ENCODE measurements at places on chromosomes 2 and 18.

DNA sequence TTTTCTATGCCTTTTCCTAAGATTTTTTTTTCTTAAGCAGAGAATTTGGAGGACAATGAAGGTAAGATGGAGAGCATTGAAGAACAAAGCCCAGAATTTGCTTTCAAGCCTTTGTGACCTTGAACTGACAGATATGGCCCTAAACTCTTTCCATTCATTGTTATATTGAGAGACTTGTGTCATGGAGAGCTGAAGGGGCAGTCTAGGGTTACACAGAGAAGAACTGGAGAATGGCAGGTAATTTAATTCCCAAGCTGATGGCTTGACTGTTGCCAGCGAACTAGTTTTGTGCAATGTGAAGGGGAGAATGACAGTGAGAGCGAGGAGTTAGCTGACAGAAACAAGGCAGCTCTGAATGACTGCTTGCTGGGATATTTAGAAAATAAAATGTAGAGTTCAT lies 1344.2 kb downstream of the LRP1B start:
- DNase-seq, result no peak

DNA sequence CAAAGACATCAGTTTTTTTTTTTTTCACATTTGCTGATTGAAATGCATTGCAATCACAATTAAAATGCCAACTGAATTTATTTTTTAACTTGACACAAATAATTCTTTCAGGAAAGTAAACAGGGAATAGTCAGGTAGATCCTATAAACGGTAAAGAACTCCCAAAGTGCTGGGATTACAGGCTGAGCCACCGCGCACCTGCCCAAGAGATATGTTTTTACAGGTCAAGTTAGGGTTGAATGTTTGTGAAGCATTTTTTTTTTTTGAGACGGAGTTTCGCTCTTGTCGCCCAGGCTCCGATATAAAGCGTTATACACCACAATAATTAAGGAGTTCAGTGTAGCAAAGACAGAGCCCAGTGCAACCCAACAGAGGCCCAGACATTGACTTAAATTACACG lies 15.1 kb downstream of the ITM2C start:
- DNase-seq, result no peak

- DNase-seq, result no peak
Observed at GRCh38 chr2:219434718-219435525, at the start of gene SPEG. SPEG (plus strand) TSS chr2:219434843; CDS start chr2:219434978, 135 bp downstream.

GRCh38 chr2:219269362-219270054 lies 9.7 kb upstream of the DNAJB2 start:
- no peak for DNase-seq

- DNase-seq, result no peak
Observed at GRCh38 chr18:9017905-9018227, 84.6 kb upstream of the NDUFV2 start.

- DNase-seq, result no peak
Observed at GRCh38 chr2:46379213-46380037, 82.2 kb downstream of the EPAS1 start.

- no peak for DNase-seq
Observed at GRCh38 chr2:28578774-28579173, 82.9 kb downstream of the PLB1 start.

GRCh38 chr2:118686346-118686745 lies 161.1 kb downstream of the EN1 start:
- no peak for DNase-seq

- DNase-seq, result no peak
Observed at GRCh38 chr2:236781933-236782816, 212.6 kb downstream of the ACKR3 start.

- DNase-seq, result no peak
Observed at GRCh38 chr2:69134306-69134945, 121.4 kb downstream of the ANTXR1 start.

GRCh38 chr2:134462791-134463698 lies 209.2 kb downstream of the MGAT5 start:
- DNase-seq, result no peak

DNA sequence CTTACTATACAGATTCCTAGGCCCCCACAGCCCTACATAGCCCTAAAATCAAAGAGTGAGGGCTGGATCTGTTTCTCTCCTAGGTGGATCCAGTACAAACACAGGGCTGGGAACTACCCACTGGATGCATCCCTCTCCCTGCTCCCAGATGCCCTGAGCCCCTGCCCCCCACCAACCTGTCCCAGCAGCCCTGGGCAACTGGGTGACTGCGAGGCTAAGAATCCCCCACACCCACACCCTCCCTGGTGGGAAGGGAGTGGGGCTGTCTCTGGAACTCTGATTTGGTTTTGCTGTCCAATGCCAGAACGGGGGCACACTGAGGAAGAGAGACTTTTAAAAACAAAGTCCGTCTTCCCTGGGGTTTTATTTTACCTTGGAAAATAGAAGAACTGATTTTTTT lies 113.1 kb downstream of the SMAD7 start:
- no peak for DNase-seq

DNA sequence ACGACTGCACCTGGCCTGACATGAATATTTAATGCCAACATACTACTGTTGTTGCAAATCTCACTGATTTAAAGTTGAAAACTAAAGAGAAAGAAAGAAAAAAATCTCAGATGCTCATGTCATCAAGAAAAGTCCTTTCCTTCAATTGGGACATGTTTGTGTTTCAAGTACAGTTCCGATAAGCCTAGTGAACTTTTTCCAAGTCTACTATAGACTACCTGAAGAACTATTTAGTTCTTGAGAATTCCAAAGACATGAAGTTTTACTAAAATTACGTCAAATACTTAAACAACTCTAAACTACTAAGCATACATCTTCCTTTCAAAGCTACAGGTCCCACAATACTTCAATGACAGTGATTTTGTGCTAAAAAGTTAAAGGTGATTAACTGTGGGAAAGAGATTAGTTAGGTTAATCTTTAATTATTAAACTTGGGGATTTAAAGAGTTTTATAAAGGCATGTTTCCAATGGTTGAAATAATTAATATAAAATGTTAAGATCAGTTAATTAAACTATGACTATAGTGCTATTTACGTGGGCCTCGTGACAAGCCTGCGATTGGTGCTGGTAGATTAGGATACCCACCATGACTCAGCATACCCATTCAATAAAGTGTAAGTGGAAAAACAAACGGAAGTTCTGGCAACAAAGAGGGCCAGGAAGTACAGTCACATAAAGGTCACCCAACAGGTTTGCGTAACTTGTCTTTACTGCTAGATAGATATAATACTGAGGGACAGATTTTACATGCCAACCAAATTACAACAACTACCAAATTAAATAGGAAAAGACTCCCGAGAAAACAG lies 55.5 kb downstream of the SEPTIN10 start:
- DNase-seq, result no peak

DNA sequence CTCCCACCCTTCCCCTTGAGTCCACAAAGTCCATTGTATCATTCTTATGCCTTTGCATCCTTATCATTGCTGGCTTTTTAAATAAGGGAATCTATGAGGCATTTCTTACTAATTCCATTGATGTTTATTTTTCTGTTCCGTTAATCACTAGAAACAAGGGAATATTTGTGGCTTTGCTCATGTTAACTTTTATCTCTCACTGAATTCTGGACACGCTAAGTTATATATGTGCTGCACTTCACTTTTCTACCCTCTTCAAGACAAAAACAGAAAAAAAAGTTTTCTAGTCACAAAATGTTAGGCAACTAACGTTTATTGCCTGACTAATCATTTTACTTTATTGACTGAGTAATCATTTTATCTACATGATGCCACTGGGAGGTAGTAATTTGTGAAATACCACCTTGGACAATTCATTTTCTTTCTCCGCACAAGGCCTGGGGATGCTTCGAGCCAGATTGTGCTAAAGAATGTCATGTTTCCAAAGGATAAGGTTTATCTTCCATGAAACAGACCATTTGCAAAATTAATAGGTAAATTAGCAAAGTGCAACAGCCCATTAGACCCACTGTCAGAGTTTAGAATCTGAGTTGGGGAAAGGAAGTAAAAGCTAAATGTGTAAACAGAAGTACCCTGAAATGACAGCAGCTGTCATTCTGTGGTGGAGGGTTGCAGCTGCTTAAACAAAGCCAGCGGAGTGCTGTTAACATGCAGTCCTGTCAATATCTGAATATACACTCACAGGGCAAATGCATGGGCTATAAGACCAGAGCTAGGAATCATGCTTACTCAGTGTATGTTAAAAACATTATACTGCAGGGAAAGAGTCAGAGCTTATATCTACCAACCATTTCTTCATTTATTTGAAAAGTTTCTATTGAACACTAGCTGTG lies 658.7 kb downstream of the CNTNAP5 start:
- no peak for DNase-seq

- DNase-seq, result no peak
Observed at GRCh38 chr18:45667056-45667736, 51.9 kb downstream of the SLC14A2 start.

DNA sequence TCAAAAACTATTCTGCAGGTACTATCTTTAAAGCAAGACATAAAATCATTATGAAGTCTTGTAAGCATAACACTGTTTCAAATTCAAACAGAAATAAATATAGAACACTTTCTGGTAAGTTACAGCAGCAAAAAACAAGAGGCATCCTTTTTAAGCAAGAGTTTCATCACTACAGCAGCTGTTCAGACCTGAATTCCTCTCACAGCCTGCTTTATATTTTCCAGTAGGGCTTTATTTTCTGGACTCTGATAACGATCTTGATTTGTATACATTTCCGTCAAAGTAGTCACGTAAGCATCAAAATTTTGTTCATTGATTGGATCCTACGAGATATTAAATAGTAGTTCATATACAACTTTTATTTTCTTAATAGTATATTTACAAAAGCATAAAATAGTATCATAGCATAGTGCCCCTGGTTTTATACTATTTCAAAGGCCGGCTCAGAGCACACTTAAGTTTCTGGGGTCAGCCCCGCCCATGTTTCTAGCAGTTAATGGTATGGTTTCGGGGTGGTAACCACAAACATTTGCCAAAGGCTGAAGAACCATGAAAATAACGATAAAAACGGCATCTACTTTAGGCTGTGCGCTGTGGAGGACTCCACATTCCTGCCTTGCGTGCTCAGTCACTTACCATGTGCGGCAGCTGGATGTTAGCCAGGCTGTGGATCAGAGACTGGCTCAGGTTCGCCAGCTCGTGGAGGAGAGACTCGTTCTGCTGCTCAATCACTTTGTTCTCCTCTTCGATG lies 47.5 kb upstream of the PXDN start:
- DNase-seq, result no peak

- no peak for DNase-seq
Observed at GRCh38 chr2:99775585-99775984, 285.8 kb upstream of the REV1 start.

- no peak for DNase-seq
Observed at GRCh38 chr2:69082430-69082997, 69.5 kb downstream of the ANTXR1 start.

- DNase-seq, result no peak
Observed at GRCh38 chr18:69947361-69948133, at the start of gene CD226. CD226 (minus strand) TSS chr18:69947873; CDS start chr18:69947406, 467 bp downstream.

DNA sequence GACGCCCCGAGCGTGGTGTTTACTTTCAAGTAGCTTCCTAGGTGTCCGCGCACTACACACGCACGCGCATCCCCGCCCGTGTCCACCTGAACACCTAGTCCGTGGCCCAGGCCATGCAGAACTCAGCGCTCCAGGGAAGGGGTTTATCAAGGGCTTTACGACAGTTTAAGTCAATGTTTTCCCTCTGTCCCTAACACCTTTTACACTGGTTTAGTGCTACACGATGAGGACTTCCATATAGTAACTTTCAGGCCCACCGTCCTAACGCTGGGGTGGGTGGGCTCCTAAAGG lies 1.4 kb upstream of the BCL2 start:
- DNase-seq, result no peak

DNA sequence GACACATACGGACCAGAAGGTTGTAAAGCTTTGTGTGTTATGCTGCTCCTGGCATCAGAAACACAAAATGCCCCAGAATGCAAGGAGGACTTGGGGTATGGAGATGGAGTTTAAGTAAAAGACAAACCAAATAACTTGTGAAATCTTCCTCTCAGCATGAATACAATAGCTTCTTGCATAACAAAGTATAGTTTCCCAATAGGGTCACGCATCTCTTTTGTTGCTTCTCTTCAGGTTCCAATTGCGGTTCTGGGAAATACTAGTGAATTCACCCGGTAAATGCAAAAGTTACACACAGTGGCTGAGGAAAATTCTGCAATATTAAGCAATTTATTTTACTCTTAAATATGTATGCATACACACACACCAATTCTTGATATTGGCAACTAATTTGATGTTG lies 339.2 kb upstream of the EPHA4 start:
- no peak for DNase-seq

DNA sequence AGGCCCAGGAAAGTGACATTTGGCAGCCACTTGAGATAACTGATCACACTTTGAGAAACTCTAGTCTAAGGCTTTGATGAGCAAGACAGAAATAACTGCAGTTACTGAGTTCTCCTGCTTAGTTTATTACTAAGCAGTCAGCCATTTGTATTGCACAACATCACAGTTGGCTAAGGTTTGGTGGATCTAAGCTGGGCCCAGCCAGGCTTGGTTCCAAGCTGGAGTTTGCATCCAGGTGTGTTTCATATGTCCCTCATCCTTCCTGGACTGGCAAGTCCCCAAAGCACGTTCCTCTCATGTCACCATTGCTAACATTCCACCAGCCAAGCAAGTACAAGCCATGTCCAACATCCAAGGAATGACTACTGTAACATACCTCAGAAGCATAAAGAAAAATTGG lies 71.3 kb upstream of the ZNF532 start:
- DNase-seq, result no peak

- no peak for DNase-seq
Observed at GRCh38 chr18:38007676-38008330, 442.2 kb upstream of the CELF4 start.

- no peak for DNase-seq
Observed at GRCh38 chr2:226656367-226656766, 143.3 kb downstream of the IRS1 start.

- no peak for DNase-seq
Observed at GRCh38 chr2:119897736-119898395, 115.0 kb upstream of the EPB41L5 start.

- no peak for DNase-seq
Observed at GRCh38 chr2:101893681-101894381, 97.9 kb upstream of the IL1R2 start.

- no peak for DNase-seq
Observed at GRCh38 chr2:2326068-2327040, 4.7 kb downstream of the MYT1L start.

GRCh38 chr2:56182420-56182819 lies 1.4 kb upstream of the CCDC85A start:
- DNase-seq, result no peak

GRCh38 chr18:2847317-2848246 lies 776 bp downstream of the EMILIN2 start:
- DNase-seq, result no peak

Measured in stimulated activated CD4-positive, alpha-beta T cell treated with anti-CD3 and anti-CD28 coated beads, TNF-alpha, amount 100 ng/mL, for 1 hour (primary cell).